CD8-positive, alpha-beta T cell (primary cell): ENCODE measurements at places on chromosomes 6 and 20. TPM values are rescaled to one million over a fixed set of nuclear protein-coding genes. Genes with fewer than 3 reads are reported as not detected.

- DNase-seq = no peak
Observed at GRCh38 chr20:49140411-49140810, 47.7 kb downstream of the STAU1 start.

DNA sequence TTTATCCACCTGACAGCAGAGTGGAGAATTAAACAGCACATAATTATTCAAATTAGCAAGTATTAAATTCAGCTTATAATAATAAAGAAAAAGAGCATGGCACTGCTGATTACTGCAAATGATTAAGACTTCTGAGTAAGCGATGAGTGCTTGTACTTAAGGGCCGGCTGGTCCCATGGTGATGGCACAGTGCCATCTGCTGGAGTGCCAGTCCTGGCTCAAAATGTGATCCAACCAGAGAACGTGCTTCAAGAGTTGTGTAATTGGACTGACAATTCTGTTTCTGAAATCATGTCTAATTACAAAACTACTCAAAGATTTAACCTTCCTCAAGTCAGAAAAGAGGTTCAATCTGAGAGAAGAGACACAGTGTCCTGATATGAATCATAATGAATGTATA is 181.6 kb upstream of the RGS17 start:
- peak; percentile 15 for DNase-seq

DNA sequence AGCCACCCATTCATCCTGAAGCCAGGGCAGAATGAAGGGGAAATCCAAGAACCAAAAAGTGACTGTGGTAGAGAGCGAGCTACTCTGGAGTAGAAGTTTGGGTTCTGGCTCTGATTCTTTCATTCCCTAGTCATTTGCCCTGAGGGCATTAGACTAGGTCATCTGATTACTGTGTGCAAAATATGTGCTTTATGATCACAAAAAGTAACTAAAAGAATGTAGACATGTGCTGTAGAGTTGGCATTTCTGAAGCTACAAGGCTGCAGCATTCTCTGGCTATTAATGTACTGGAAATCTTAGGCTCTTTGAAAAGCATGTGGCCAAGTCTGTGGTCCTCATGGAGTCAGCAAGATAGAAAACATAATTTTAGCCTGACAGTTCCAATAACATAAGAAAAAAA is 94.2 kb downstream of the TBC1D7 start:
- DNase-seq = no peak

DNA sequence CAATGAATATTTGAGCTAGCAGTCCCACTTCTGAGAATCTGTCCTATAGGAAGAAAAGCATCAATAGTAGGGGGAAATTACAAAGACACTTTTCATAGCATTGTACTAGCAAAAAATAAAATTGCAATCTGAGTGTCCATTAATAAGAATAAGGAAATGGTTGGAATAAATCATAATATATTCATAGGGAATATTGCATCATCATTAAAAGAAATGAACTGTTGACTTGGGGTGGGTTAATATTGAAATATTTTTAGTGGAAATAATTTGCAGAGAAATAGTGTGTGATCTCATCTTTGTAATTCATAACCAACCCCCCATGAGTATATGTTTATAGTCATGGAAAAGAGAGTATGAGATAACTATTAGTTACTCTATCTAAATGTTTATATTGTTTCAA is 12.4 kb downstream of the NFYA start:
- DNase-seq = no peak

DNA sequence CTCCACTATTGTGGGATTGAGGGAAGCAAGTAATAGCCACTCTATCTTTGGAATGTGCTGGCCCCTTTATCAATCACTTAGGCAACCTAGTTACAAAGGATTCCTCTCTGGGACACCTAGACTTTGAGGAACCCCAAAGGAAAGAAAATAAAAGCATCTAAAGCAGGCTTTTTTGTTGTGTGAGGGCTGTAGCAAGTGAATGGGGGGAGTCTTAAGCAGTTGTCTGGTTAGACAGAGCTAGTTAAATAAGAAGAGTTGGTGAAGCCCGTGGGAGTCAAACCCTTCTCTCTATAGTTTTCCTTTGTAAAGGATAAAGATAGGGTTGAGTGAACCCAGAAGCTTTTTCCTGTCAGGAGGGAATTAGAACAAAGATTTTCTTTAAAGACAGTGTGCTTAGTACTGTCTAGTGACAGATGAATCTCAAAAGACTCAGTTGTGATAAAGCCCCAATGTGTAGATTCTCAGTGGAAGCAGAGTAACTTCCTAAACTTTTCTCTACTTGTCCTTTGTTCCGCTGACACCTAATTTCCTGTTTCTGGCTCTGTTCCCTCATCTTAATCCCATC is 63.3 kb downstream of the HDGFL1 start:
- DNase-seq = no peak

GRCh38 chr6:111175109-111175508 is 87.8 kb downstream of the SLC16A10 start:
- DNase-seq = no peak

GRCh38 chr6:135624402-135625295 is 127.1 kb upstream of the AHI1 start:
- DNase-seq = no peak

DNA sequence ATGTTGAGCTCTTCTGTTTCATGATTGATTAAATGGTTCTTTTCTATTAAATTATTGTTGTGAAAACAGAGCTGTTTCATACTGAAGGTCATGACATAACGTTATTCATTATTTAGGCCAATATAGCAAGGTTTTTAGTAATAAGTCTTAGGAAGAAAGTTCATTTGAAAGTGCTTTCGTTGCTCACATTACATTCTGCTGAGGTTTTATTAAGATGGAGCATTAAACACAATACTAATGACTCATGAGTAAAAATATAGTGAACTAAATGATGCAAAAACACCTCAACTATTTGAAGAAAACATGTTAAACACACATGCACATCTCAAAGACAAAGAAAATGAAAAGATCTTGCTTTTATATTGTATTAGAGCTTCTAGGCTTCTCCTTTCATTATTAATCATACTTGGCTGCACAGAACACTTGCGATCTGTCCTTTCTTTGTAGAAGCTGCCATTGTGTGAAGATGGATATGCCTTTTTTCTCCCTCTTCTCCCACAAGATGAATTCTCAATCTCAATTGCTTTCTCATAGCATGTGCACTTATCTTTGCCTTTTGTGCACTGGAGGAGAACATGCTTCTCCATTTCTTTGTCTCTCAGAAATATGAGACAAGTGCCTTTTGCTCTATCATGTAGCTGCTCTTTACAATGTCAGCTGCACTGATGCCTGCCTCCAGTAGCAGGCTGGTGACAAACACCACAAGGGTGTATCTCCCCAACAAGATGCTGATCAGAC is 312.4 kb downstream of the PHF3 start:
- DNase-seq = no peak

GRCh38 chr6:155628306-155628705 is 172.7 kb upstream of the NOX3 start:
- no peak for DNase-seq

GRCh38 chr6:136294621-136295020 is 5.0 kb upstream of the BCLAF1 start:
- DNase-seq = no peak

GRCh38 chr20:1297486-1297885 is 31.4 kb downstream of the SNPH start:
- DNase-seq = no peak

- no peak for DNase-seq
Observed at GRCh38 chr20:9810738-9811137, 28.1 kb downstream of the PAK5 start.

DNA sequence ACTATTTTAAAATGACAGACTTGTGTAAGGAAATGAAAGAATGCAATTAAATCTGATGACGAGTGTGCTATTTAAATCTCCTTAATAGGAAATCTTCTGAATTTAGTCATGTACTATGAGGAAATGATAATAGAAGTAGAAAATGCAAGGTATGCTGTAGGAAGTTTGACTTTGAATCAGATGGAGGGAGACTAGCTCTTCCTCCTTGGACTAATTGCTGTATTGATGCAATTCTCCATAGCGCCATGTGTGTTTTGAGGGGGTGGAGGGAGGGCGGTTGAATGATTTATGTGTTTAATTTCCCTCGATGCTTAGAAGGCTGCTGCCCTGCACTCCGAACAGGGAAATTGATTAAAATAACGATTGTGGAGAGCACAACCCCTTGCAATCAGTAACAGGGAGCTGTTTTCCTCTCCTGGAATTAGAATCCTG is 214.4 kb upstream of the PRND start:
- no peak for DNase-seq

DNA sequence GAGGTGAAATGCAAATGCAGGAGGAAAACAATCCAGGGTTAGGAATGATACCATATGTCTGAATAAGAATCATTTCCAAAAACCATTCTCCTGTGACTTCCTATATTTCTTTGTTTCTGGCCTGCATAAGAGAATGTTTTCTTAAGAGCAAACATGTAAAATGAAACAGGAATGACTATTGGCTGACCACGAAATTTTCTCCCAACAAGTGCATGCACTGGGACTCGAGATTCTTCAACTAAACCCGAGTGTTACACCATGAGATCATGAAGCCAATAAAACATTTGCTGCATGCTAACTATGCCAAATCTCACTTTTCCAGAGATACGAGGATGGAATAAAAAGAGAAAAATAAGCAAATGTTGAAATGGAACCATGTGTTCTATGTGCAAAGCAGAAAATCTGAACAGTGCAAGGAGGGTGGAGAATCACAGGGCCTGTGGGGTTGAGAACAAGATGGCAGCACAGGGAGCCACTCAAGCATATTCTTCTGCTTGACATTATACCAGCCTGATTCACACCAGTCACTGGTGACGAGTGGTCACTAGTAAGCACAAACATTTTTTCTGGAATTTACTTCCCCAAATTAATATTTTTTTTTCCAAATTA is 212.2 kb upstream of the FOXA2 start:
- no peak for DNase-seq

DNA sequence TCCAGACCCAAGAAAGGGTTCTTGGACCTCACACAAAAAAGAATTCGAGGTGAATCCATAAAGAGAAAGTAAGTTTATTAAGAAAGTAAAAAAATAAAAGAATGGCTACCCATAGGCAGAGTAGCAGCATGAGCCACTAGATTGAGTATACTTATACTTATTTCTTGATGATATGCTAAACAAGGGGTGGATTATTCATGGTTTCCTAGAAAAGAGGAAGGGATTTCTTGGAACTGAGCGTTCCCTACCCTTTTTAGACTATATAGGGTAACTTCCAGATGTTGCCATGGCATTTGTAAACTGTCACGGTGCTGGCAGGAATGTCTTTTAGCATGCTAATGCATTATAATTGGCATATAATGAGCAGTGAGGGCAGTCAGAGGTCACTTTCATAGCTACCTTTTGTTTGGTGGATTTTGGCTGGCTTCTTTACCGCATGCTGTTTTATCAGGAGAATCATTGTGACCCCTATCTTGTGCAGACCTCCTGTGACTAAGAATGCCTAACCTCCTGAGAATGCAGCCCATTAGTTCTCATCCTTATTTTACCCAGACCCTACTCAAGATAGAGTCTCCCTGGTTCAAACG is 44.3 kb downstream of the TENT5A start:
- no peak for DNase-seq

DNA sequence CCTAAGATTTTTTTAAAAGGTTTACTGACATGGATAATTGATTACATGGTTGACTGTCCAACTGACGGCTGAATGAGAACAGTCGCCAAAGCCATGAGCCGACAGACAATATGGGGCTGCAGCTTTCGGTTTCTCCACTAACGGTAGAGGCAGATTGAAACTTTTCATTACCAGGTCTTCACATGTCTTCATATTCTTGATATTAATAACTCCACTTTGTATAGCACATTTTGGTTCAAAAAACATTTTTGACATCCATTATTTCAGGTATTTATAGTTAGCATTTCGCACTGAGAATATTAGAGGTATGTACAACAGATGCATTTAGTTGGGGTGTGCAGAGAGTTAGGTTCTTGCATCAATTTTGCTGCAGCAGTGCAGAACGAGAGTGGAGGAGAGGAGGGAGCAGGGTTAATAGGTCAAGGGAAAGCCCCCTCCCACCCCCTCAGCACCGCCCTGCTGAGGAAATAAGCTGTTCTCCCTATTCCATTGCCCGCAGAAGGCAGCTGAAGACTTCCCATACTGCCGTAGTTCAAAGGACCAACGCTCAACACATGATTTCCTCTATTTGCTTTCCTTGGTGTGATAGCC is 73.6 kb upstream of the ADTRP start:
- no peak for DNase-seq

DNA sequence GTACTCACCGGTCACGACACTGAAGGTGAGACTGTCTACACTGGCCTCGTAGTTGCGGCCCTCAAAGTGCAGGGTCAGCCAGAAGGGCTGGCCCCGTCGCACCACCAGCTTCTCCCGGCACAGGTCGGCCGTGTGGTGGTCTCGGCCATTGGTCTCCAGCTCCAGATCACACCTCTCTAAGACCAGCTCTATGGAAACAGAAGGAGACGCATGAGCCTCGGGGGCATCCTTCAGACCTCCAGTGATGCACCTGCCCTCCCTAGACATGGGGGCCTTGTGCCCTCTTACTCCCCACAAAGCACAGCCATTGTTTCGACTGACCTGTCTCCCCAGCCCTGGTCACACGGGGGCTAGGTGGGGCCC is 3.7 kb downstream of the TGM2 start:
- DNase-seq = no peak

DNA sequence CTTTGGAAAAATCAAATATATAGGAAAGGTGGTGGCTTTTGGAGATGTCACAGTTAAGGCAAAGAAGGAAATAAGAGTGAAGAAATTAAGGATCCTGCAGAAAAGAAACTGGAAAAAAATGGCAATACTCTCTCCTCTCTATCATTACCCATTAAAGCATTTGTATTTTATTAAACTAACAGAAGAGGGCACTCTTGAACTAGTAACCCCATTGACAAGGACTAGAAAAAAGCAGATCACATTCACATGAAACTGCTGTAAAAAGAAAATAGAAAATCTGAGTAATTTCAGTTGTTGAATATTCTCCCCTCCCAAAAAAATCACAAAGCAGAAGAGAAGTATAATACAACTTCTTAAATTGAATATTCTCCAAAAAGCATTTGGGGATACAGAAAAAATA is 104.1 kb upstream of the SLC35B3 start:
- no peak for DNase-seq

- peak; percentile 25 for DNase-seq
Observed at GRCh38 chr6:42417641-42418112, 34.0 kb downstream of the TRERF1 start.

- no peak for DNase-seq
Observed at GRCh38 chr6:116447496-116448011, 13.6 kb upstream of the CALHM6 start.

The CTAGE9 gene
- total RNA-seq = not detected

The C6orf163 gene
- total RNA-seq = 0.71 TPM

The MYL9 gene
- total RNA-seq = not detected

The LRRC73 gene
- total RNA-seq = 0.90 TPM

The GZF1 gene
- total RNA-seq = 49.5 TPM

The SLC12A5 gene
- total RNA-seq = 1.1 TPM

The GFRA4 gene
- not detected for total RNA-seq

The TMC2 gene
- not detected for total RNA-seq

The GPX5 gene
- total RNA-seq = not detected

The ZBTB12 gene
- total RNA-seq = 0.27 TPM

The ARMH2 gene
- not detected for total RNA-seq

The NR2E1 gene
- not detected for total RNA-seq

The COL9A3 gene
- total RNA-seq = not detected

The GTSF1L gene
- not detected for total RNA-seq
